Posterior cingulate gyrus (tissue), 11 donors: ENCODE measurements at places on chromosomes 7 and 10.

GRCh38 chr7:95318501-95319100 is 5.7 kb downstream of the PON1 start:
- DNase-seq, result no peak

DNA sequence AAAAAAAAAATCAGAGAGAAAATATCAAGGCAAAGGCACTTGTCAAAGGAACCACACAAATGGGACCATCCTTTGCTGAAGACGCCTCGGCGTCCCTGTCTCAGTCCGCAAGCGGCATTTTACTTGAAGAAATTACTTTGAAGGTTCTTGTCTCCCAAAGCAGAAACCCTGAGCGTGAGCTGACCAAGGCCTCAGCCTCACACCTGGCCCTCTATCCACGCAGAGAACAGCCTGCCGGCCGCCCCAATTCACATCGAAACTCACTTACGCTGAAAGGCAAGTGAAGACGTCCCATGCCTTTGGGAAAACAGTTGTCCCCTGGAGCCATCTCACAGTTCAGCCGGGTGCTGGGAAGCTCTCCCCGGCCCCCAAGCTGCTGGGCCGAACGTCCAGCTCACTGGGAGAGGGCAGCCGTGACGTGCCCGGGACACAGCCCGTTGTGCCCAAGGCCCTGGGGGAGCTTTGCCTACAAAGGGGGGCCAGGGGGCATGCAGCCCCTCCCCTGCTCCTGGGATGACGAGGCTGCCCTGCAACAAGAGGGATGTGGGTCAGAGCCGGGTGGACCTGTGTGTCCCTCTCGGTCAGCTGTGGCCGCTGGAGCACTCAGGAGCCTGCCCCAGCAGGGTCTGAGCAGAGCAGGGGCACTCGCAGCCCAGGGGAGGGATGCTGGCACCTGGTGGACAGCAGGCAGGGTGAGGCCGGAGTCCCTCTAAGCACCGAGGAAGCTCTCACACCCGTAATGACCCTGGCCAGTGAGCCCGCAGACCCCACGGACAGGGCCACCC is 49.6 kb upstream of the PDGFA start:
- DNase-seq, result no peak

- no peak for DNase-seq
These were observed 499.3 kb downstream of the INHBA start for GRCh38 chr7:41203542-41203941.

- no peak for DNase-seq
These were observed 161.3 kb downstream of the CUX1 start for GRCh38 chr7:101978683-101979082.

DNA sequence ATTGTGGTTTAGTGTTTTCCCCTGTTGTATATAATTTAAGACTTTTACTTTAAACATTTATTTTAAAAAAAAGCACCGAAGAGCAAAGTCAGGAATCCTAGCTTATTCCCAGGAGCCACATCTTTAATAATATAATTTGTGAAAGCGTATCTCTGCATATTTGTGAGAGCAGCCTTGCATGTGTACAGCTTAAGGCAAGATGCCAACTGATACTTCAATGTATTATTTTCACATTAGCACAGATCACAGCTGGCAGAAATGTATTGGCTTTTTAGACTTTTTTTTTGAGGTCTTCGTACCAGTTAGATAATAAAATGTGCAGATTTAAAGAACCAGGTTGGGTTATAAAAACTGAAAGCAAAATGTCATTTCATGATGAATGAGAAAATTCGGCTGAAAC is 845.7 kb upstream of the POT1 start:
- no peak for DNase-seq

DNA sequence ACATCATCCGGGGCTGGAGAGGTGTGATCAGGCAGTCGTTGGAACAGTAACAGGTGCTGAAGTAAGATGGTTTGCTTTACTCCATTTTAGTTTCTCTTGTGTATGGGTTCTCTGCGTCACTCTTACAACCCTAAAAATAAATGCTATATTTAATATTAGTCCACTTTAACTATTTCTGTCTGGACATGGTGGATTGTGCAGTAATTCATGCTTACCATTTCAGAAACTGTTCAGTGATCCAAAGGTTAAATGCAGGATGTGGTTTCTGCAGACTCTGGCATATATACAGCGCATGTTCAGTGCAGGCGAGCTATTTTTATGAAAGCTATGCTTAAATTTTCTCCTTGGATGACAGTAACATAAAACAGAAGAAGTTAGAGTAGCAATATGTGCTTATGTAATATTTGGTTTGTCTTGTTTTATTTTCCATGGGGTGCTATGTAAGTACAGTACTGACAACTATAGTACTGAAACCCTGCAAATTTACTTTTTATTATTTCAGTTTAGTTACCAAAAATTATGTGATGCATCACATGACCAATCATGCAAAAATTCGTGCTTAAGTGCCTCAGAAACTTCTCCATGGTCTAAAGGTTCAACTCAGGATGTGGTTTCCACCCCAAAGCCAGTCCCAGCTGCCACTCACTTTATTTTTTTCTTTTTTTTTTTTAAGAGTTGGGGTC is 46.6 kb upstream of the GRID1 start:
- DNase-seq, result no peak

GRCh38 chr10:88186335-88186734 is 322.9 kb downstream of the PTEN start:
- DNase-seq, result no peak

DNA sequence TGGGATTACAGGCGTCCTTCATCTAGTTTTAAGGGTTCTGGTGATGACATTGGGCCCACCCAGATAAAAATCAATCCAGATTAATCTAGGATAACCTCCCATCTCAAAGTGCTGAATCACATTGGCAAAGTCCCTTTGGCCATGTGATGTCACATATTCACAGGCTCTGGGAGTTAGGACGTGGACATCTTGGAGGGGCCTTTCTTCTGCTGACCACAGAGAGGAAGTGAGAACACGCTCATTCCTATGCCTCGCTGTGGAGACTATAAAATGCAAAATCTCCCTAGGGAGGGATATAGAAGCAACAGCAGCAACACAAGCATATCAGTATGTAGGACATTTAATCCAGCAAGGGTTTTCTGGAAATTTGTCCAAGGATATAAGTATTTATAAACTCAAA is 266.0 kb upstream of the PITRM1 start:
- no peak for DNase-seq

DNA sequence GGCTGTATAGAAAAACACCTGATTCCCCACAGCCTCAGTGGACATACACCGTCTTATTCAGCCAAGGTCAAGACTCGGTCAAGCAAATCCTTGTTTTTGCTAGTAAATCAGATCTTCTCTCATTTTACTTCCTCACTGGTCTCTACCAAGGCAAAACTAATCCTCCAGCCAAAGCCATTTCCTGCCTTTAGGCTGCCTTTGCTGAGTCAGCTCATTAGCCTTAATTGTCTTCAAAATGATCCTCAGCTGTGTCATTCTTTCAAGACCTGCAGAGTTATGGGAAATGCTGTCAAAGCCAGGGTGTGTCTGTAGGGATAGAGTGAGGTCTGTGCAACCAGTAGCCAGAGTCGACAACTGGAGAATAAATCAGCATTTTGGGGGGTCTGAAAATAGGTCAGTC is 107.2 kb upstream of the FAM180A start:
- DNase-seq, result no peak

- DNase-seq, result no peak
These were observed 78.9 kb downstream of the ITIH5 start for GRCh38 chr10:7587865-7588188.

GRCh38 chr7:6015917-6016652 is 7.0 kb downstream of the AIMP2 start:
- no peak for DNase-seq
